ENCODE measurements at places on chromosomes 11 and 22. TPM values are rescaled to one million over a fixed set of nuclear protein-coding genes. Genes with fewer than 3 reads are reported as not detected.
A peak's percentile ranks its signal among the peaks of the same experiment; 100 is the strongest.

CHEK2 gene
- polyA plus RNA-seq: 7.2 TPM

- no peak for DNase-seq
Observed at GRCh38 chr11:70440206-70440605, 41.9 kb downstream of the CTTN start.

OR4D6 gene
- not detected for polyA plus RNA-seq

DNA sequence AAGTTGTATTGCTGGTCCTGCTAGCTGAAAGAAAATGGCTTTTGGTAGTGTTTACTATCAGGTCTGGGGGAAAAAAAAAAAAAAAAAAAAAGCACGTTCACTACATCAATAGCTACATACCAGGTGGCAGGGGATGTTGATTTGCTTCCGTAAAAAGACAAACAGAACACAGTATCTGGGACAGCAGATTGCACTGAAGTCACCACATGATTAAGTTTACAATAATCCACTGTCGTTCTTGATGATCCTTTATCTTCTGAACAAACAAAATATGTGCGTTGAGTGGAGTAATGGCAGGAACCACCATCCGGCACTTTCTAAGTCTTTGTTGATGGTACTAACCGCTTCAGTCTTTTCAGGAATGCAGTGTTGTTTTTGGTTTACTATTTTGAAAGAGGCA lies 48.7 kb downstream of the DDX6 start:
- no peak for DNase-seq

CSF2RB gene
- 2.0 TPM for polyA plus RNA-seq

DNA sequence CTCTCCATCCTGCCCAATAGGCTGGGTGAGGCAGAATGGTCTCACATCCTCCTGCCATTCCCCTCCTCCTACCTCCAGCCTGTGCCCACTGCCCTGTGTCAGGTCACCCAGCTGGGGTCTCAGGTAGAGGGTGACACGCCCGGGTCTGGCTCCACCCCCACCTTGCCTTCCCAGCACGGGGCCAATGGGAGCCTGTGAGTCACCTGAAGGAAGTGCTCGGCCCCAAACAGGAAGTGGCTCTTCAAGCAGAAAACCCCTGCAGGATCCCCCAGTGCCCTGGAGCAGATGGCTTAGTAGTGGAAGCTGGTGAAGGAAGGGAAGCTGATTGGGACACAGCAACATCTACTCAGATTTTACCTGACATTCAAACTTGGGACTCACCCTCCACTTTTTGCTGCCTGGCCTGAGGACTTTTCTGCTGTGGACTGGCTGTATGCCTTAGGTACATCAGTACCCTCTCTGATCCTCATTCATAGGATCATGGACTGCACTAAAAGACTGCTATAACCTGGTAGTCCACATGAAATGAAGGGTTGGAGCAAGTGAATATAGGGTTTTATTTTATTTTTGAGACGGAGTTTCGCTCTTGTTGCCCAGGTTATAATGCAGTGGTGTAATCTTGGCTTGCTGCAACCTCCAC lies 33.4 kb downstream of the GDPD5 start:
- DNase-seq: no peak

- DNase-seq: no peak
Observed at GRCh38 chr11:45319077-45319476, 32.9 kb upstream of the SYT13 start.

- DNase-seq: no peak
Observed at GRCh38 chr22:22178992-22179391, 65.6 kb upstream of the VPREB1 start.

ART1 gene
- polyA plus RNA-seq: 3.6 TPM

DNA sequence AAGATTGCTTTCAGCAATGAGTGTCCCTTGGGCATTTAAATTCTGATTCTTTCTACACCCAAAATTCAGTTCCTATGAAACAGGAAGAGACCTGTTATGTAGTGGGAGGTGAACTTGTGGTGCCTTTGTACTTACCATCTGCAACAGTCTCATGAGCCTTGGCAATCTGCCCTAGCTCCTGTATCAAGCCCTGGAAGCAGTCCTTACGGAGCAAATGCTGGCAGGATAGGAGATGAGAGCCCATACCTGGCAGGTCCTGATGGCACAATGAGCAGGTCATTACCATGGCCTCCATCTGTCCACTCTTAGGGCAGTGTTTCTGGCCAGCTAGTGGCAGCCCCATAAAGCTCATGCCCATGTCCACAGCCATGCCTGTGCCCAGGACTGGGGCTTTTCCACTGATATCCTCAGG lies 10.8 kb downstream of the TRIM66 start:
- DNase-seq: no peak

DNA sequence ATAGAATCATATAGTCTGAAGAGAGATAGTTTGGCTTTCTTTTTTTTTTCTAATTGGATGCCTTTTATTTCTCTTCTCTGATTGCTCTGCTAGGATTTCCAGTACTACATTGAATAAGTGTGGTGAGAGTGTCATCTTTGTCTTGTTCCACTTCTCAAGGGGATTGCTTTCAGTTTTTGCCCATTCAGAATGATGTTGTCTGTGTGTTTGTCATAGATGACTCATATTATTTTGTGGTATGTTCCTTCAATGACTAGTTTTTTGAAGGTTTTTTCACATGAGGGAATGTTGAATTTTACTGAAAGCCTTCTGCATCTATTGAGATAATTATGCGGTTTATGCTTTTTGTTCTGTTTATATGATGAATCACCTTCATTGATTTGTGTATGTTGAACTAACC lies 10.4 kb upstream of the OR4P4 start:
- DNase-seq: no peak

DNA sequence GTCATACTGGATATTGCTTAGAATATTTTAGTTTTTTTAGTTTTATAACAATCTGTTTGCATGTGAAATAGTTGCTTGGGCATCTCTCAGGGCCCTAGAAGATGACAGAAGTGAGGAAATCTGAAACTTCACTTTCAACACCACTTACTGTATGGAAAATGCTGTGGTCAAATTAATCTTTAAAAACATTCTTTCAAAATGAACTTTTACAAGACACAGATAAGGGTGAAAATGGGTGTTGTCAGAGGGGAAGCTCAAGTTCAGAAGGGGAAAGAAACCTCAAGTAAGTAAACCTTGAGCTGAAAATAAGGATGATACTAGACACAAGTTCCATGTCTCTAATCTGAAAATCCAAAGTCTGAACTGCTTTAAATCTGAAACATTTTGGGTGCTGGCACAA lies 1840.1 kb upstream of the RAG2 start:
- no peak for DNase-seq

DNA sequence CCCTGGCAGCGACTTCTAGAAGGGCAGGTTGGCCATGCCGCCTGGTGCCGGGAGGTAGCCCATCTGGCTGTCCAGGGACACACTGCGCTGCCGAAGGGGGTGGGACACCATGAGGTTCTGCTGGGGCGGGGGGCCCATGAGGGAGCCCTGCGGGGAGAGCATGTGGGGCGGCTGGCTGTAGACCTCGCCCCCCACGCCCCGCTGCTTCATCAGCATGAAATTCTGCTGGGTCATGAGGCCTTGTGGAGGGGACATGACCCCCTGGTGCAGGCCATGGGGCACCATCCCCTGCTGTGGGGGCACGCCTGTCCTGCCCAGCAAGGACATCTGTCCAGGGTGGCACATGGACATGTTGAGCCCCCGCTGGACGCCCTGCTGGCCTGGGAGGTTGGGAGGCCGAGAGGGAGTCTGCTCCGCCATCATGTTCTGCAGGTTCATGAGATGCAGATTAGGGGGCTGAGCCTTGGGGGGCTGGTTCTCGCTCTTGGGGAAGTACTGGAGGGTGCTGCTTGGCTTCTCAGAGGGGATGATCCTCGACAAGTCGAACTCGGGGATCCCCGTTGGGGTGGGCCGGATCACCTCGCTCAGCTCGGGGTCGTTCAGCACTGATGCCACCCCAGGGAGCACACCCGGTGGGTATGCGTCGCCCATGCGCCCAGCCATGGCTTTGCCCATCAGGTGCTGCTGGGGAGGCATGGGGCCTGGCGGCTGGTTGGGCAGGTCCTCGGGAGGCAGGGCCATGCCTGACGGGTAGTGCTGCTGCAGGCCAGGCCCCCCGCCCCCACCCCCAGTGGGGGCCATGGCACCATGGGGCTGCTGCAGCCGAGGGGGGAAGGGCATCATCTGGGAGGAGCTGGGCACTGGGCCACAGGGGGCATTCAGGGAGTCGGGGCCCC lies 15.0 kb downstream of the CXCR5 start:
- DNase-seq: no peak

DNA sequence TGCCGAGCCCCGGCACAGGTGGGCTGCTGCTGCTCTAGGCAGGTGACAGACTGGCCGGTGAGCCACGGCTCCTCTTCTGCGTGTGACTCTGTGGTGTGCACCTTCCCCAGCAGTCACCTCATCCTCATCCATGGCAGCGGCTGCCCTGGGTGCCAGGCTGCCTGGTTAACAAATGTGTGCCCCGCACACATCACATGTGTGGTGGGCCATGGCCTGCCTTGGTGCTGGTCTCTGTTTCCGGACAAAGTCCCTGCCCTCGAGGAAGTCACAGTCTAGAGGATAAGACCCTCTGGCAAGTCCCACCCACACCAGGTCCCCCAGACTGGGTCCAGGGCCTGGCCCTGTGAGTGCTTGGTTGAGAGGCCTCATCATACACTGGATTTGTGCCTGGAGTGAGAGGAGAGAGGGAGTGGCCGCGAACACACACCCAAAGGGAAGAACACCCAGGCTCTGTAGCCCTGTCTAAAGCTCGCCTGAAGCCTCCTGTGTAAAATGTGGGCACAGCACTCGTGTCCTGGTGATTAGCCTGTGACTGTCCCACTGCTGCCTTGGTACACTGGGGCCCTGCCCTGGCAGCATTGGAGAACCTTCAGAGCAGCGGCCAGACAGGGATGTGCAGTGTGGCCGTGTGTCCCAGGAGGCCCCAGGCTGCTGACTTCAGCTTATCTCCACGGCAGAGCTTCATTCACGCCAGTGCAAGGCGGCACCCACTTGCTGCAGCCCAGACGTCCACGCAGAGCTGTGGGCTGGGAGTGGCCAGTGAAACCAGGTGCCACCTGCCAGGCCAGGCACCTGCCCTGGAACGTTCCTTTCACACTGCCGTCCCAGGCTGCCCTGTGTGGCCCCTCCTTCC lies 269.9 kb downstream of the TBC1D22A start:
- DNase-seq: no peak

MFNG gene
- 9.6 TPM for polyA plus RNA-seq

KCNJ5 gene
- 0.45 TPM for polyA plus RNA-seq

GRCh38 chr11:1409108-1409851 lies 19.5 kb downstream of the BRSK2 start:
- no peak for DNase-seq

DNA sequence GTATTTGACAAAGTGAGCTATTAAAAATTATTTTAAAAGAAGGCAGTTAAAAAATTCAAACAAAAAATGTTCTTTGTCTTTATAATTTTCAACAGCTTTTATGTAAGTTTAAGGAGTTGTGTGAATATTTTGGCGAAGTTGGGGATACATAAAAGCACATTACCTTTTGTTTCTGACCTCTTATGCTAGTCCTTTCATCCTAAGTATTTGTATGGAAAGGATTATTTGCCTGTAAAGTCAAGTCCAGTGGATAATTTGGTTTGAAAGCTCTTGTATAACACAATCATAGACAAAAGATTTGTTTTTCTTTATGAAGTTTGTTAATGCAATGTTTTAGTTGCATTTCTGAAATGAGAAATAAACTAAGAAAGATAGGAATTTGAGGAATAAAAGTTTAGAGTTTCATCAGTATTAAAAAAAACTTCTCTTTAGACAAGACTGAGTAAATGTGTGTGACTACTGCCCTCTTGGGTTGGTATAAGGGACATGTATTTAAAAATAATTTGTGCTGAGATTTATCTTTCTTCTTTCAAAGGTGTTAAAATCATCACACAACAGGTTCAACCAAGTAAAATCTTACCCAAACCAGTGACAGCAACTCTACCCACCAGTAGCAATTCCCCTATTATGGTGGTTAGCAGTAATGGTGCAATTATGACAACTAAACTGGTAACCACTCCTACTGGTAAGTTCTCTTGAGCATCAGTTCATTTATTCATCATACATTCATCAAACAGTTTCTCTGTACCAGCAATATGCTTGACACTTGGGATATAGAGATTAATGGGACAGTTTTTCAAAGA lies 68.2 kb downstream of the EMSY start:
- DNase-seq: peak; percentile 15

- DNase-seq: peak; percentile 82
Observed at GRCh38 chr11:30128269-30128932, 102.4 kb upstream of the FSHB start.

LARGE2 gene
- polyA plus RNA-seq: 0.43 TPM

NPAS4 gene
- polyA plus RNA-seq: 0.44 TPM

GRCh38 chr11:12218909-12219308 lies 108.5 kb downstream of the MICAL2 start:
- DNase-seq: no peak

C11orf52 gene
- 2.2 TPM for polyA plus RNA-seq

GRCh38 chr11:78720281-78720989 lies 145.8 kb upstream of the NARS2 start:
- no peak for DNase-seq

JOSD1 gene
- 34.4 TPM for polyA plus RNA-seq

APOA1 gene
- polyA plus RNA-seq: 6.2 TPM

GRCh38 chr22:45868571-45869339 lies 108.2 kb downstream of the WNT7B start:
- no peak for DNase-seq
